Jurkat, Clone E6-1 (cell line): ENCODE measurements at places on chromosomes 7 and 10.
A peak's percentile ranks its signal among the peaks of the same experiment; 100 is the strongest.

- DNase-seq: no peak
Observed at GRCh38 chr10:102465466-102465865, 14.1 kb upstream of the C10orf95 start.

DNA sequence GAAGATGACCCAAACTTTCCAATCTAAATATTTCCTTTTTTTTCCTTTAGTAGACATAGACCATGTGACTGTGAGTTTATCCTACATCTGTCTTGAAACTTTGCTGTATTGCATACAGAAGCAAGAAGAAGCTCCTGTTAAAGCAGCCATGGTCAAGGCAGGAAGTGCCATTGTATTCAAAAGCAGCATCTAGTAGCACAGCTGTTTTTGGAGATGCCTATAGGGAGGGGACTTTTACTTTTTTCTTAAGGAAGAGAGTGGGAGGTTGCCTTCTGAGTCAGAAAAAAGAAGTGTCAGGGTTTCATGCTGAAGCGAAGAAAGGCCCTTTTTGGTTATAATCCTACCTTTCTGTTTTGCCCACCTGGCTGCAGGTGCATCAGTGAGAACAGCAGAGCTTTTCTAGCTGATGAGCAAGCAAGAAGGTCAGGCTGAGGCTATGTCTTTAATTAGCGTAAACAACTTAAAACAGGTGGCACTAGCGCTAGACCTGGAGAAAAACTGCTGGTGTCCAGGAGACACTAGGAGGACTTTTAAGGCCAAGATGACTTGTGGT lies 234.1 kb upstream of the AGK start:
- no peak for DNase-seq

GRCh38 chr7:28078036-28078901 lies 102.3 kb downstream of the JAZF1 start:
- peak; percentile 38 for DNase-seq

DNA sequence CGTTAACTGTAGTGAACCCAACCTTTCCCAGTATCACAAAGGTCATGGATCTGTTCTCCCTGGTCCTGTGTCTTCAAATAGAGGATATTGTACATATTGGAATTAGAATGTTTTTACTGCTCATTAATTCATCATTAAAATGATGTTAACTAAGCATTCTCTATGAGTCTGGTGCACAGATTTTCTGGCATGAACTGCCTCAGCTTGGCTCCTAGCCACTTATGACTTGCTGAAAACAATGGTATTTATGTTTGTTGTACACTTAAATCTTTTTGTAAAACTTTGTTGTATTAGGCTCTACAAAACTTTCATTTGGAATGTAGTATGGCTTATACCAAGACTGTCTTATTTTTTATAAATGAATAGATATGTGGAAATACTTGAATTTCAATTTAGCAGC lies 329.4 kb downstream of the TFEC start:
- no peak for DNase-seq

- no peak for DNase-seq
Observed at GRCh38 chr10:98445200-98445812, 1.4 kb downstream of the HPS1 start.

DNA sequence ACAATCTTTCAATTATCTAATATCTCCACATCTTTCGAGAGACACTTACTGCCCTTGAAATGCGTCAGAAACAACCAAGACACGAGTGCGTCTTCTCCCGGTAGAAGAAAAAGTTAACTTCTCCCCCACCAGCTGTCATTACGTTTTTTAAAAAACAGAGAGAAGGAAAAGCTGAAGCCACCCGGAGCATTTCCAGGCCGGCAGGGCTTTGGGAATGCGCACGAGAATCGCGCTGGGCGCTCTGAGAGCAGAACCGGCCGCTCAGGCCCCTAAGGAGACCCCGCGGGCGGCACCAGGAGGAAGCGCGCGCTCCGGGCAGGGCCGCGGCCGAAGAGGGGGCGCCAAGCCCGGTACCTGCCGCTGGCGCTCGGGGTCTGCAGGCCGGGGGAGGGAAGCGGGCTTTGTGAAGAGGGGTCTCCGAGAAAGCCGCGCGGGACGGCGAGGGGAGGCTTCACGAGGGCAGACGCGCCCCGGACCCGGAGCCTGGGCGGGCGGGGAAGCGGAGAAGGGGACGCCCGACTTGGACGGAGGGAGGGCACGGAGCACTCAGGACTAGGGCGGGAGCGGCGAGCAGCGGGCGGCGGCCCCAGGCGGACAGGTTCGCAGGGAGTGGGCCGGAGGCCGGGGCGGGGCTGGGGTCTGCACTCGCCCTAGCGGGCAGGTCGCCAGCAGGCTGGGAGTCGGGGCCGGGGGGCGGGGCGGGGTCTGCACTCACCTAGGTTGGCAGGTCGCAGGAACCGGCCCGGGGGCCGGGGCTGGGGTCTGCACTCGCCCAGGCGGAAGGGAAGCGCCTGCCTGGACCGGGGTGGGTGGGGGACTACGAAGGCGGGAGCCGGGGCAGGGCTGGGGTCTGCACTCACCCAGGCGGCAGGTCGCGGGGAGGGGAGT lies 932 bp downstream of the ESYT2 start:
- DNase-seq: no peak

GRCh38 chr7:77879272-77879671 lies 80.7 kb downstream of the PHTF2 start:
- DNase-seq: no peak

DNA sequence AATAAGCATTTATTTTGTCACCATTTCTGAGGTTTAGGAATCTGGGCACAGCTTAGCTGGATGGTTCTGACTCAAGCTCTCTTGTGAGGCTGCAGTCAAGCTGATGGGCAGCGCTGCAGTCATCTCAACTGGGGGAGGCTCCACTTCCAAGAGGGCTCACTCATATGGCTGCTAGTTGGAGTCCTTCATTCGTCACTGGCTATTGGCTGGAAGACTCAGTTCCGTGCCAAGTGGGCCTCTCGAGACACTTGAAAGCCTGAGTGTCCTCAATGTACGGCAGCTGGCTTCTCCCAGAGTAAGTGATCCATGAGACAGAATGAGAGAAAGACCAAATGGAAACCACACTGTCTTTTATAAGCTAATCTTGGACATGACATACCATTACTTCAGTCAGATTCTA lies 21.6 kb upstream of the COL13A1 start:
- DNase-seq: no peak

DNA sequence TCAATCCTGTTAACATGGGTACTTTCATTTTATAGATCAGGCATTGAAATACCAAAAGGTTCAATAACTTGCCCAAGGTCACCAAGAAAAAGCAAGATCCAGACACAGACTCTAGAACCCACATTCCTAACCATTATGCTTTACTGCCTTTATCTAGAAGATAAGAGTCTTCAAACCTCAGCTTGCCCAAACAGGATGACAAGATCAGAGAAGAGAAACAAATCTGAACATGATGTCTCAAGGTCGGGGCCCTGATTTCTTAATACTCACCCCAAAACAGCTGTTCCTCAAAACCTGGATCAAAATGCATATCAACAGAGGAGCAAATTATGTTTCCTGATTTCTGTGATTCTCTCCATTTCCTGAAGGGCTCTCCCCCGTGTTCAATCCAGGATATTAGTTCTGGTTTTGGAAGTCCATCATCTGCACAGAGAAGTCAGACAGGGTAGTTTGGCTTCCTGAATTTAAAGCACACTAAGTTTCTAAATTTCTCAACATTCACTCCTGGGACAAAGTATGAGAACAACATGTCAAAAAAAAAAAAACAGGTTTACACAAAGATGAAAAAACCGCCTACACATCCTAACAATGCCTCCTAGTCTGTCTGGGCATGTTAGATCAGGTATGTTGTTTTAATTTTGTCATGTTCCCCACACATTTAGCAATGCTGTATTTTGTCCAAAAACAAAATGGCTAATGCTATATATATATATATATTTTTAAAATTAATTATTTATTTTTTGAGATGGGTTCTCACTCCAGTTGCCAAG lies 16.2 kb downstream of the ZNF786 start:
- DNase-seq: no peak
